ENCODE measurements at places on chromosomes 1 and 21.

GRCh38 chr1:152110365-152110859 is 4.8 kb downstream of the TCHH start:
- no peak for DNase-seq

DNA sequence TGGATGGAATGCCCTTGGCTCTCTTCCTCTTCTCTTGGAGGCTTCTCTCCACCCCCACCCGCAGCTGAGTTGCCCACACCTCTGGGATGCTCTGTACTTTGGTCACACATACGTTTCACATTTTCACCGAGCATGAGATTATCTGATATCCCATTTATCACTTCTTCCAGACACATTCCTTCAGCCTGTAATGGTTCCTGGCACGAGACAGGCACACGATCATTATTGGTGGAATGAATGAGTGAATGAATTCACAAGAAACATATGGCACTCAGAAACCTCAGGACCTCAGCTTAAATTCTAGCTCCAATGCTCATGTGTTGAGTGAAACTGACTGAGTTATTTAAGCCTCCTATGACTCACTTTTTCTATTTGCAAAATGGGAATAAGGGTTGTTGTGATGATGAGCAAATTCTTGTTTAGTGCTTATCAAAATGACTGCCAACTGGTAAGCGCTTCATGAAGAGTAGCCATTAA is 242.7 kb upstream of the JUN start:
- no peak for DNase-seq

GRCh38 chr1:21205416-21205815 is 28.7 kb upstream of the EIF4G3 start:
- no peak for DNase-seq

DNA sequence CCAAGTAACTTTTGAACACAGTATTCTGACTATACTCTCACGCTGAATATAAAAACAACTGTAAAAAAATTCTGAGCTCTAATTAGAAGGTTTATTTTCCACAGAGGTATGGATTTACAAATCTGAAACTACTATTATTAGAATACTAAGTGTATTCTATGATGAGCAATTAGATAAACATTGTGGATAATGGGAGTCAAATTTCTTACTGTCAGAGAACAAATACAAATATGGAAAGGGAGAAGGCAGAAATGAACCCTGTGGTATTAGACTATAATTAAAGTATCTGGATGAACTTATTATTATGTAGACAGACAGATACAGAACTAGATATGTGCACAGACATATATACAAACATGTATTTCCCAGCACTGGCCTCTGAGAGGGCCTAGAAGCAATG is 22.6 kb downstream of the ALDH9A1 start:
- DNase-seq = no peak

GRCh38 chr1:77709727-77710126 is 27.3 kb upstream of the ZZZ3 start:
- no peak for DNase-seq

GRCh38 chr21:45147473-45148315 is 73.3 kb downstream of the ADARB1 start:
- peak; percentile 59 for DNase-seq

GRCh38 chr1:210908257-210908656 is 225.7 kb downstream of the KCNH1 start:
- no peak for DNase-seq

DNA sequence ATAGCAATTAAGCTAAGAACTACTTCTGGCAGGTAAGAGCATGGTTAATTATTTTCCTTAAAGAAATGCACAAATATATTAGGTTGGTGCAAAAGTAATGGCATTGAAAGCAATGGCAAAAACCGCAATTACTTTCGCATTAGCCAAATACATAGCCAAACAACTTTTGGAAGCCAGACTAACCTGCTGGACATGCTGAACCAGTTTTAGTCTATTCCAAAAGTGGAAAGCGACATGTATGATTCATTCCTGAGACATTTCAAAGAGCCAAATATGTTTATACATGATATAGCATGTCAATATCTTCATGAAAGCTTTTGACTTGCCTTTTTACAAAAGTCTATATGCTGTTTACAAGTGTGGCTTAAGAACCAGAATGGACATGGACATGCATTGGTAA is 23.4 kb upstream of the DR1 start:
- DNase-seq = no peak
